ENCODE measurements at places on chromosomes 13 and 19.

DNA sequence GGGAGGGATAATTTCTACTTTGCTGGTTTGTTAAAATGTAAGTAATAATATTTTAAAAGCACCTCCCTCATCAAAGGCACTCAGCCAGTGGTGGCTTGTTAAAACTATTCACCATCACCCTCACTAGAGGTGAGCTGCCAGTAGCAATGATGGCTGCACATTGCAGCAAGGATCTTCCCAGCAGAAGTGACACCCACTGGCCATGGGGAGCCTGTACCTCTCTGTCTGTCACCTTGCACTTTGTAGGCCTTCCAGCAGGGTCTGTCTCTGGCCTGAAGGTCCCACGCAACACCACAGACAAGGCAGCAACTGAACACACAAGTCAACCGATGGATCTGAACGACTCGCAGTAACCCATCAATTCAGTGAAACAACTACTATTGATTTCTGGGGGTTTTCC is 47.3 kb upstream of the C13orf42 start:
- DNase-seq, result no peak

DNA sequence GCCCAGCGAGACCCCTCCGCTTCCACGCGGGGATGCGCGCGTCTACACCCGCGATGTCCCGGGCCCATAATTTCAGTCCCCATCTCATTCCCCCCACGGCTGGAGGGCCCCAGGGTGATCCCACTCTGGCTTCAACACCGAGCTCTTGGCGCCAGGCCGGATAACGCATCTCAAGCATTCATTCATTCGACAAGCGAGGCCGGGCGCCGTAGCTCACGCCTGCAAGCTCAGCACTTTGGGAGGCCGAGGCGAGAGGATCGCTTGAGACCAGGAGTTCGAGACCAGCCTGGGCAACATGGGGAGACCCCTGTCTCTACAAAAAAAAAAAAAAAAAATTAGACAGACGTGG is 5.9 kb downstream of the ANGPTL6 start:
- no peak for DNase-seq

- DNase-seq, result no peak
These were observed 51.4 kb upstream of the SIN3B start for GRCh38 chr19:16777811-16778210.

DNA sequence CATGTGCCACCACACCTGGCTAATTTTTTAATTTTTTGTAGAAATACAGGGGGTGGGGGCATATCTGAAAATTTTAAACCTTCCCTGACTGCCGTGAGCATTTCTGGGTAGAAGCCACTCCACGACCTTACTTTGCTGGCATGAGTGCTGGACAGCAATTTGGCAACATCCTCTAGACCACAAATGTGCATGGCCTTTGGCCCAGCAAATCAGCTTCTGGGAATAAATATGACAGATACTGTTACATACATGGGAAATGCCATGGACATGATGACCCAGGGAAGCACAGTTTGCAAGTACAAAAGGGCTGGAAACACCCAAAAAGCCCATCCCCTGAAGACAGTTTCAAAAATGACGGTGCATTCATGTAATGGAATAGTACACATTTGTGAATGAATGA is 3.2 kb upstream of the PVR start:
- no peak for DNase-seq

GRCh38 chr13:30743319-30744055 is 8.1 kb downstream of the ALOX5AP start:
- DNase-seq, result peak; percentile 21

- no peak for DNase-seq
These were observed 10.9 kb upstream of the QTRT1 start for GRCh38 chr19:10690341-10690781.

Measured in frontal cortex (tissue), 4 donors.